ELR (cell line): ENCODE measurements at places on chromosomes 6 and 20.

DNA sequence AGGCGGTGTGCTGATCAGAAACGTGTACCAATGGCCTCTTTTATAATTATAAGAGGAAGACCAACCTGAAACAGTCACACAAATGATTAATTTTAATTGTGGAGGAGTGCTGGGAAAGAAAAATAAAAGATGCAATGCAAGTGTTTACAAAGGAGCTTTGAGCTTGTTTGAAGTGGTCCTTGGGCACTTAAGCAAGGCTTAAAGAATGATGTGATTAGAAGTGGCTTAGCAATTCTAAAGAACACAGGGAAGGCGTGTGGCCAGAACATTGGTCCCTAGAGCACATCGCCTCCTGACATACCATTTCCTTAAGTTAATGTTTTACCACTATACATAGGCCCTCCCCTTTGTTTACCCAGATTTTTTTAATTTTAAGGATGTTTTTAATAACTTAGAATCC lies 26.1 kb downstream of the PTPN1 start:
- no peak for DNase-seq

- DNase-seq = no peak
These were observed 48.4 kb downstream of the ZFAND3 start for GRCh38 chr6:37867756-37868446.

DNA sequence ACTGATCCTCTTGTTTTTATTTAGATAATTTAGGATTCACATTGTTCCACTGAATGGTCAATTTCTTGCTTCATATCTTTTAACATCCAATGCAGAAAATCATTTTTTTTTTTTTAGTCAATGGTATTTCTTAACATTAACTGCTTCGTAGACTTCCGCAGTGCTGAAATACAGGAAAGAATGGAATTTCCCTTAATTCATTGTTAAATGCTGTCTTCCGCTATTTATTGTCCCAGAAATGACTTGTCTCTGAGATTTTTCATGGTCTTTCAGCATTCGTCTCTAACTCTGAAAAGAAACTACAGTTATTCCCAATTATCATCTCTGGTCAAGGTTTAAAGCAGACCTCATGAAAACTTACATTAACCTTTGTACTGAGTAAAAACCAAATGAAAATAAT lies 1029.1 kb upstream of the MANEA start:
- DNase-seq = no peak

DNA sequence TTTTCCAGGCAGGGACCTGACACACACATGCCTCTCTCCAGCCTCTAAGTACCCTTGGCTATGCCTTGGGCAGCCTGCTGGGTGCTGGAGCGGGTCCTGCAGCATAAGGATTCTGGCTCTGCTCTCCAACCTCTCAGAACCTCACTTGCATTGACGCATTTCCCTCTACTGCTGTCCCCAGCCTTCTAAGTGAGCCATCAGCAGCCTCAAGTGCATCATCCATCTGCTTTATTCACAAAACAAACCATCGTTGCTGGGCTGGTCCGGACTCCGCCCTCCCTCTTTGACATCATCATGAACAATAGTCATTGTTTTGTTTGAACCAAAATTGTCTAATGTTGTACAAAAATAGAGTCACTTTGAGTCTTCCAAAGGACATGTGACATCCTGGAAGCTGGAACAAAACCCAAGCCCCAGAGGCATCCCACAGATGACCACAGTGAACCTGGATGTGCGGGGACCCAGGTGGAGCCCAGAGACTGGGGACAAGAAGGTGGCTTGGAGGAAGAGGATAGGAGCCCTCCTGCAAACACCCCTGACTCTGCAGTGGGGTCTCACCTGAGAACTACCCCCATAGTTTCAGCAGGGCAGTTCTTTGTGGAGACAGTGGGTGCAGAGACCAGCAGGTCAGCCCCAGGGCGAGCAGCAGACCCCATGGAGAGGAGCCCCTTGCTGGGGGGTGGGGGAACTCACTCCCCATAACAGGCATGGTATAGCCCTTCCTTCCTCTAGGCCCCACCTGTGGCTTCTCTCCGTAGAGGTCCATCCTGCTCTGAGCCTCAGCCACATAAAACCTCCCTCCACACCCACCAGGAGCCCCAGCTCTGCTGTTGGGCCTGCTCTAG lies 230.1 kb downstream of the SYNDIG1 start:
- no peak for DNase-seq

DNA sequence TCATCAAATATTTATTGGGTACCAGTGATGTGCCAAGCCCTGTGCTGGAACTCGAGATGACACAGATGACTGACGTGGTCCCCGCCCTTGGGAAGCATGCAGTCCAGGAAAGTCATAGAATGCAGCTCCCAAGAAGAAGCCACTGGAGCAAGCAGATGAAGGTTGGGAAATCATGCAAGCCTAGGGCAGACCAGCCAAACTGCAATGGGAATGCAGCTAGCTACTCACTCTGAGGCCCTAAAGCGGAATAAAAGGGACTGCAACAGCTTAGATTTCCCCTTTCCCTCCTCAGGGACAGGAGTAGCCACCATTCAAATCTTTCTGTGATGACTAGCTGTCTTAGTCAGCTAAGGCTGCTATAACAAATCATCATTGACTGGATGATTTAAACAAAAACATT lies 152.2 kb downstream of the MAFB start:
- peak; percentile 20 for DNase-seq
